ENCODE measurements at places on chromosomes 11 and 22.
A peak's percentile ranks its signal among the peaks of the same experiment; 100 is the strongest.

DNA sequence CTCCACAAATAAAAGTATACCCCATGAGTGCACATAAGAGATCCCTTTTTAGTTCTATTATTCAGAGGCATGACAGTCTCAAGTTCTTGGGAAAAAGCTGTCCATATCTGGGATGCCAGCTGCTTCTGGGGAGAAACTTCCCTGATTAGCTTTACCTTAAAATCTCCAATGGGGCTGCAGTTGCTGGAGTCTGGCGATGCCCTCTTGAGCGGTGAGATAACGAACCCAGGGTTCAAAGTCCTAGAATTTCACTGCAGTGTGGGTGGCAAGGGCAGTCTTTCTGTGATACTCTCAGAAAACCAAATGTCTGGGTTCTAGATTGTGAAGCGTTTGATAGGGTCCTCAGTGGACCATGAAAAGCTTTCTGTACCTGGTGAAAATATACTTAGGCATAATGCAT, 7.4 kb upstream of the PRR33 start:
- no peak for DNase-seq

DNA sequence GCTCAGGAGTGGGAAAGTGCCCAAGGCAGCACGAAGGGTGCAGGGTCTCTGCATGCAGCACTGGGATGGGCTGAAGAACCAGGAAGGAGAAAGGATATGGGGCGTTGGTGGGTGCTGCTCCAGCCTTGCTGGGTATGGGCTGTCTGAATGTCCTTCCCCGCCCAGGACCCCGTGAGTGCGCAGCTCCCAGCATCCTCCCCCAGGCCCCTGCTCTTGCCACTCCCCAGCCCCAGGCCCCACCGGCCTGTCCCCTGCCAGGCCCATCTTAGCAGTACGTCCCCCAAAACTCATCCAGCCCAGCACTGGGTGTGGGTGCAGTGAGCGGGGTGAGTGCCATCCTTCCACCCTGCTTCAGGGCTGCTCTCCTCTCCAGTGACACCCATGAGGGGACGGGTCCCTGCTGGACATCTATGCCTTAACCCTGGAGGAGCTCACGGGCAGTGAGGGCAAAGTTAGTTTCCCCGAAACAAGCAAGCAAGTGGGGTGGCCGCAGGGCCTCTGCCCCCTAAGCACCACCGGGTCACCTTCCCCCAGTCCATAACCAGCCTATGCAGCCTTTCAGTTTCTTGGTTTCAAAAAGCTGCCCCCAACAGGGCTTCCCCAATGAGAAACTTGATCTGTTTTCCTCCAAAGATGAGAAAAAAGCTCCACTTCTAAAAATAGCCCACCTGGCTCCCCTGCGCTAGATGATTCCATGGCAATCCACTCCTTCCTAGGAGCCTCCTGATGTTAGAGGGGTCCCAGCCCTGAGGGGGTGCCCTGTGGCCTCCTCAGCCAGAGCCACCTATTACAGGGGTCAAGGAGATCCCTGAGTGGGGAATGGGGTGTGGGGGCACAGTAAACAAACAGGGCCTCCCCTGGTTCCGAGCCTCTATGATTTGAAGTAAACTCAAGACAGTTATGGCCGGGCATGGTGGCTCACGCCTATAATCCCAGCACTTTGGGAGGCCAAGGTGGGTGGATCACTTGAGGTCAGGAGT, 103.8 kb downstream of the MORC2 start:
- peak; percentile 9 for DNase-seq

- DNase-seq, result no peak
These were observed 4.7 kb downstream of the DDIAS start for GRCh38 chr11:82906236-82906635.

- no peak for DNase-seq
These were observed 29.2 kb downstream of the USP35 start for GRCh38 chr11:78217650-78218541.

DNA sequence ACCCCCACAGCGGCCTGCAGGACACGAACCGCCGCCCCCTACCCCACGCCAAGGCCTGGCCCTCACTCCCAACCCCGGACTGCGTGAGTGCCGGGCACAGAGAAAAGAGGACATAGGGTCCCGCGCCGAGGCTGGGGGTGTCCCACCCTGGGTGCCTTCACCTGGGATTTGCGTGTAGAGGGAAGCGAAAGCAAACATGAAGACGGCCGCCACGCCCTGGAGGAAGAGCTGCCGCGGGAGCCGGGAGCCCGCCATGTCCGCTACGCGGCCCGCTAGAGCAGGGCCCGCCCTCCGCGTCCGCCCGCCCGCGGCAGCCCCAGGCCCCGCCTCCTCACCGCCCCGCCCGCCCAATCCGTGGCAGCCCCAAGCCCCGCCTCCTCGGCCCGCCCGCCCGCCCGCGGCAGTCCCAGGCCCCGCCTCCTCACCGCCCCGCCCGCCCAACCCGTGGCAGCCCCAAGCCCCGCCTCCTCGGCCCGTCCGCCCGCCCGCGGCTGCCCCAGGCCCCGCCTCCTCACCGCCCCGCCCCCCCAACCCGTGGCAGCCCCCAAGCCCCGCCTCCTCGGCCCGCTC, at the start of gene LMF2:
Gene LMF2 (minus strand): TSS at position 282 of the 570 bp plus-strand sequence. CDS start 27 bp downstream, at position 255.
- peak; percentile 97 for DNase-seq

DNA sequence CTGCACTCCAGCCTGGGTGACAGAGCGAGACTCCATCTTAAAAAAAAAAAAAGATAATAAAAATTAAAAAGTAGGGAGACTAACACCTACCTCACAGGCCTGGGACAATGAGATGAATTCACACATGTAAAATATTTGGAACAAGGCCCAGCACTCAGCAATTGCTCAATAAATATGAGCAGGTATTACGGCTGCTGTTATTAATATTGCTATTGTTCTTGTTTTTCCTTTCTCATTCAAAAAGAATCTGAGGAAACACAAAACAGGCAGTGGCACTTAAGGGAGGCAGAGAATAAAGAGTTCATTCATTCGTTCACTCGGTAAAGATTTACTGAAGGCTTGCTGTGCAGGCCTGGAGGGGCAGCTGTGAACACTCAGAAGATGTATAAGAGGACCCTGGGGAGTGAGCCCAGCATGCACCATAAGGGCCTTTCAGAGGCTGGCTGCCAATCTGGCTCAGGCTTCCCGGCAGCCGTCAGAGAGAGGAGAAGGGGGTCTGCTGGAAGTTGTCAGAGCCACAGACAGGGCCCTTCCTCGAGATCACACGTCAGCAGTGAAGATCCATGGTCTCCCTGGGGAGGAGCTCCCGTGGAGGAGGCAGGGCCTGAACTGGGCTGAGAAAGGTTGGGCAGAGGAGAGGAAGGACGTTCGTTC, 51.6 kb upstream of the TCF20 start:
- DNase-seq, result no peak

GRCh38 chr11:130434521-130435223, 6.3 kb upstream of the ADAMTS8 start:
- peak; percentile 73 for DNase-seq

- no peak for DNase-seq
These were observed 250.7 kb downstream of the LUZP2 start for GRCh38 chr11:24747275-24748251.

GRCh38 chr22:30829901-30830550, 135.4 kb downstream of the OSBP2 start:
- peak; percentile 90 for DNase-seq

DNA sequence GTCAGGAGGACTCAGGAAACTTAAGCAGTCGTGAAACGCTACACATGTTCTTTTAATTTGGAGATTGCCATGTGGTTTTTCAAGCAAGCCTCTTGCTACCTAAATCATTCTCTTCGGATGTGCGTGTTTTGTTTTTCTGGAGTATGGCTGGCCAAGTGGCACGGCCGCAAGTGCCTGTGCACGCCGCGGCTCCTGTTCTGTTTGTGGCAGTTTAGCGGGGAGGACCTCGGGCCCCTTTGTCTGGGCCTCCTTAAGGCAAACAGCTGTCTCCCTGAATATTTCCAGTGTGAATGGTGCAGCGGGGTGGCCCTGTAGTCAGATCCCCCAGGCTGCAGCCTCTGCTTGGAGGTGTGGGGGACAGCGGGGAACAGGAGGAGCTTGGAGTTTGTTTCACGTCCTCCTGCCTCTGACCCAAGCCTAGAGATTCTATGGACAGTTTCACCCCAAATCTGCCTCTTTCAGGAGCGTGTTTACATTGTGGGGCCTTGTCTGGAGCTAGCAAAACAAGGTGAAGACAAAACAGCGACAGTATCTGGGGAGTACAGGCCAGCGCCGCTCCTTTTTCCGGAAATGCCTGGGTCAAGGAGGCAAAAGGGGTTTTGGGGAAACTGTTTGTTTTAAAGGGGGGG, 1.3 kb downstream of the LRP5 start:
- DNase-seq, result peak; percentile 34

GRCh38 chr11:80593648-80594374, 1153.0 kb upstream of the TENM4 start:
- no peak for DNase-seq
